ENCODE measurements at places on chromosomes 2 and 18. TPM values are rescaled to one million over a fixed set of nuclear protein-coding genes. Genes with fewer than 3 reads are reported as not detected.

CTLA4 gene
- polyA plus RNA-seq = not detected

CACNB4 gene
- 0.82 TPM for polyA plus RNA-seq

ERMN gene
- polyA plus RNA-seq = not detected

- DNase-seq = no peak
- H3K4me3 ChIP-seq = no peak overlapping the region
- no peaks in the 10 kb centered on the region for H3K27me3 ChIP-seq
- H3K36me3 ChIP-seq = no peaks in the 10 kb centered on the region
- no peak overlapping the region for H3K27ac ChIP-seq
Measured at GRCh38 chr2:29950481-29950880, 29.1 kb upstream of the ALK start.

DNA sequence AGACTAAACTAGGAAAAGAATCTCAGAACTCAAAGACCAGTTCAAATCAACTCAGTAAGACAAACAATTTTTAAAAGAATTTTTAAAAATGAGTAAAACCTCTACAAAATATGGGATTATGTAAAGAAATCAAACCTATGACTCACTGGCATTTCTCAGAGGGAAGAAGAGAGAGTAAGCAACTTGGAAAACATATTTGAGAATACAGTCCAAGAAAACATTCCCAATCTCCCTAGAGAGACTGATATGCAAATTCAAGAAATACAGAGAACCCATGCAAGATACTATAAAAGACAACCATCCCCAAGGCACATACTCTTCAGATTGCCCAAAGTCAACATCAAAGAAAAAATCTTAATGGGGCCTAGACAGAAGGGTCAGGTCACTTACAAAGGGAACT, 162.7 kb downstream of the WDPCP start:
- H3K27me3 ChIP-seq = no peaks in the 10 kb centered on the region
- no peak overlapping the region for H3K27ac ChIP-seq
- DNase-seq = no peak
- no peaks in the 10 kb centered on the region for H3K36me3 ChIP-seq
- no peak overlapping the region for H3K4me3 ChIP-seq
- no peaks in the 10 kb centered on the region for H3K4me1 ChIP-seq

- no peak overlapping the region for H3K4me3 ChIP-seq
- H3K4me1 ChIP-seq = peaks cover 24% of the 10 kb centered on the region
- H3K27me3 ChIP-seq = no peaks in the 10 kb centered on the region
- DNase-seq = no peak
- no peaks in the 10 kb centered on the region for H3K36me3 ChIP-seq
Measured at GRCh38 chr18:3649135-3649632, 199.2 kb downstream of the TGIF1 start.

GRCh38 chr2:113976277-113976928, 86.5 kb downstream of the ACTR3 start:
- H3K4me3 ChIP-seq = no peak overlapping the region
- DNase-seq = no peak
- H3K36me3 ChIP-seq = peaks cover 14% of the 10 kb centered on the region
- peaks cover 17% of the 10 kb centered on the region for H3K4me1 ChIP-seq

DNA sequence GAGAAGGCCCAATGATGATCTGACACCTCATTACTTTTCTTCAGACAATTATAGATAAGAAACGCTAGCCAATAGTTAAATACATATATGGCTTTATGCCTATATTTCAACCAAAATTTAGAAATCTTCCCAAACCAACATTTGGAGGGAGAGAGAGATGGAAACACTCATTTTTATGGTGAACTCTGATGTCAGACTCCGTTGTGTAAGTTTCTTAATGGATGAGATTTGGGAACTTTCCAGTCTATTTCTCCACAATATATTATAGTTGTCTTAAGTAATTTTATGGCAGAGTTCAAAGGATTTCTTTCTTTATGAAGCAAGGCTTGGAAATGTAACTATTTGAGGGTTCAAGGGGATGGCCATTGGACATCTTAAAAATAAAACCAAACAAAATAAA, 407.0 kb downstream of the DCC start:
- H3K4me1 ChIP-seq = no peaks in the 10 kb centered on the region
- H3K4me3 ChIP-seq = no peak overlapping the region
- no peak for DNase-seq
- H3K27ac ChIP-seq = no peak overlapping the region
- H3K27me3 ChIP-seq = no peaks in the 10 kb centered on the region
- no peaks in the 10 kb centered on the region for H3K36me3 ChIP-seq

DNA sequence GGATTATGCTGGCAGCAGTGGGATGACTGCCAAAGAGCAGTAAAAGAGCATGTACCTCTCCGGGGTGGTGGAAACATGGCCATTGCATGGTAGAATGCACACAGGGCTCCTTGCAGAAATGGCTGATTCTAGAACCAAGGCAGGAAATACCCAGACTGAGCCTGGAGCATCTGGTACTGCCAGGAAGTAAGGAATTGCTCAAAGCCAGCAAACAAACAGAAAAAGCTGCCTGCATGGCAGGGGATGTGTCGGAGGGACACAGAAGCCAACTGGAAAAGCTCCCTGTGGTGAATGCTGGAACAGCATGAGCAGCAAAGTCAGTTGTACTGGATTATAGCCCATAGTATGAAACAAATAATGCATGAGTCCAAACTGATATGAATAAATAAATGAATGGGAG, 78.0 kb upstream of the NFATC1 start:
- H3K4me1 ChIP-seq = no peaks in the 10 kb centered on the region
- no peak for DNase-seq
- H3K36me3 ChIP-seq = no peaks in the 10 kb centered on the region
- H3K27me3 ChIP-seq = no peaks in the 10 kb centered on the region
- H3K27ac ChIP-seq = no peak overlapping the region

DNA sequence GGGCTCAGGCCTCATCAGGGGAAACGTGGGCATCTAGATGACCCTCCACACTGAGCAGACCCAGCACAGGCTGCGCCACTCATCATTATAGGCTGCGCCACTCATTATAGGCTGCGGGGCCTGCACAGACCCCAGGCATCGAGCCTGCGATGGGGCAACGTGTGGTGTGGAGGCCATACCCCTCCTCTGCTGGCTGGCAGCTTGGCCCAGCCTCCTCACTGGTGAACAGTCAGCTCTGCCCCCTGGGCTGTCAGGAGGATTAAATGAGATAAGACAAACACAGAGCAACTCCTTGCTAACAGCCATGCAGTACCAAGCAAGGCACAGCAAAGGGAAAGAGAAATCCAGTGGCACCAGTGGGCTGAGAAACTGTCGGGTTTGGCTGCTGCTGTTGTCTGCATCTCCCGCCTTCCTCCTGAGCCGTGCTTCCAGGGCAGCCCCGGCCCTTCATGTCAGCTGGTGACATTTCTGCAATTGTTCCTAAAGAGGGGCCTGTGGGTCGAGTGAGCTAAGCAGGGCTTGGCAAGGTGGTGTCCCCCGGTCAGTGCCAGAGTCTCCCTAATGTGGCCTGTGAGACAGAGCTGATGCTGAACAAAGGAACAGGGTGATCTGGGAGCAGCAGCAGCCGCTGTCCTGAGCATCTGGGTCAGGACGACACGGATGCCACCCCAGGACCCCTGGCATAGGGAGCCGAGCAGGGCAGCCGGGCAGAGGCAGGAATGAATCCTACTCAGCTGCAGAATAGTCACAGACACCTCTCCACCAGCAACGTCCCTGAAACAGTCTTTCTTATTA, 48.7 kb downstream of the RRM2 start:
- H3K36me3 ChIP-seq = no peaks in the 10 kb centered on the region
- no peaks in the 10 kb centered on the region for H3K4me1 ChIP-seq
- no peaks in the 10 kb centered on the region for H3K27me3 ChIP-seq
- H3K27ac ChIP-seq = no peak overlapping the region

DNA sequence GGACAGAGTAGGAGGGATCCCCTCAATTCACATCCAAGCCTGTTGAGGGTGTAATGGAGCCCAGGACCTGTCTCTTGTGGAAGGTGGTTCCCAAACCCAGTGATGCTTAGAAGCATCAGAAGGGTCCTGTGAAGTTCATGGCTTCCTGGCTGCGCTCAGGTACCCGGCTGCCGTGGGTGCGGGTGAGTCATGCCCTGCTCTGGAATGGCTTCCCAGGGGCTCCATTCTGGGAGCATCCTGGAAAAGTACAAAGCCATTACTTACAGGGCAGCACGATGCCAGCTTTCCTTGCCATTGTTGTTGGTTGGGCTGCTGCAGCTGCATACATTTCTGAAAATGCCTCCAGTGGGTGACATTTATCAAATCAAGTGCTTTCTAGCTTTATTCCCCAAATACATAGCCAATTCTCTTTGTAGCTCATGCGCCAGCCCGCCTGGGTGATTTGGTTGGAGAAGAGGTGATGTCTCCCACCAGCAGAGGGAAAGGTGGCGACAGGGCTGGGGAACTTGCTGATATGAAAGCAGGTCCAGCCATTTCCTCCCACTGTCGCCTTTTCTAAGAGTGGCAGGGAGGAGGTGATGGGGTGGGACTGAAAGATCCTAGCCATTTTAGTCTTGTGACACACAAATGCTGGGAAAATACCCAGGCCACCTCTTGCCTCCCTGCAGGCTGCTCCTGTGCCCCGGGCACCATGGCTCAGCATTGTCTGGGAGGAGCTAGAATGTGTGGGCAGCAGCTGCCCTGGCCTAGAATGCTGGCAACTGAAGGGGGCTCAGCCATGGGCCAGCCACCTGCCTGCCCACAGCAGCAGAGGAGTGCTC, 65.9 kb upstream of the HPCAL1 start:
- H3K27ac ChIP-seq = no peak overlapping the region
- no peak for DNase-seq
- H3K4me1 ChIP-seq = no peaks in the 10 kb centered on the region
- no peak overlapping the region for H3K4me3 ChIP-seq
- peaks cover 26% of the 10 kb centered on the region for H3K27me3 ChIP-seq
- no peaks in the 10 kb centered on the region for H3K36me3 ChIP-seq

GRCh38 chr2:9665898-9666297, 35.1 kb upstream of the YWHAQ start:
- H3K4me1 ChIP-seq = no peaks in the 10 kb centered on the region
- no peaks in the 10 kb centered on the region for H3K36me3 ChIP-seq
- no peak overlapping the region for H3K27ac ChIP-seq
- no peak overlapping the region for H3K4me3 ChIP-seq
- DNase-seq = no peak
- peaks cover 4% of the 10 kb centered on the region for H3K27me3 ChIP-seq

DNA sequence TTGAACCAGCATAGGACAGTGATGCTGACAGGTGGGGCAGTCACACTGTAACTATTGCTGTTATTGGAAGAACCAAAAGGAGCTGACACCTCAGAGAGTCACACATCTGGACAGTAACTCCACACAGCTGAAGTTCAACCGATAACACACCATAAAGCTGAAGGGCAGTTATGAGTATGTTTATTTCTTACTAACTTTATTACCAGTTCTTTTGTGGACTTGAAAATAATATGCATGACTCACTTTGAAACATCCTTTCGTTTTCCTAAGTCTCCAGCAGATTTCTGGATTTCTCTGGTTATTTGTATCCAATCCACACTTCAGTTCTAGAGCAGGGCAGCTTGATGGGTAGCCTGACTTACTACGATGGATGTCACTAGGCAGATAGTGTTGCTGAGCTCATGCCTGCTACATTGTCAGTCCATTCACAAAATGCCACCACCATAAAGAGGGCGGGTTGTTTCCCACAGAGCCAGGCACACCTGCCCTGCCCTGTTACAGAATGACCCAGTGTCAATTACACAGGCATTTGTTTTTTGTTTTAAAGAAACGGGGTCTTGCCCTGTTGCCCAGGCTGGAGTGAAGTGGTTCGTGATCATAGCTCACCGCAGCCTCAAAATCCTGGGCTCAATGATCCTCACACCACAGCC, 8.4 kb upstream of the AGBL5 start:
- no peaks in the 10 kb centered on the region for H3K4me1 ChIP-seq
- DNase-seq = no peak
- peaks cover 29% of the 10 kb centered on the region for H3K36me3 ChIP-seq
- no peaks in the 10 kb centered on the region for H3K27me3 ChIP-seq
- no peak overlapping the region for H3K27ac ChIP-seq
- H3K4me3 ChIP-seq = no peak overlapping the region

DNA sequence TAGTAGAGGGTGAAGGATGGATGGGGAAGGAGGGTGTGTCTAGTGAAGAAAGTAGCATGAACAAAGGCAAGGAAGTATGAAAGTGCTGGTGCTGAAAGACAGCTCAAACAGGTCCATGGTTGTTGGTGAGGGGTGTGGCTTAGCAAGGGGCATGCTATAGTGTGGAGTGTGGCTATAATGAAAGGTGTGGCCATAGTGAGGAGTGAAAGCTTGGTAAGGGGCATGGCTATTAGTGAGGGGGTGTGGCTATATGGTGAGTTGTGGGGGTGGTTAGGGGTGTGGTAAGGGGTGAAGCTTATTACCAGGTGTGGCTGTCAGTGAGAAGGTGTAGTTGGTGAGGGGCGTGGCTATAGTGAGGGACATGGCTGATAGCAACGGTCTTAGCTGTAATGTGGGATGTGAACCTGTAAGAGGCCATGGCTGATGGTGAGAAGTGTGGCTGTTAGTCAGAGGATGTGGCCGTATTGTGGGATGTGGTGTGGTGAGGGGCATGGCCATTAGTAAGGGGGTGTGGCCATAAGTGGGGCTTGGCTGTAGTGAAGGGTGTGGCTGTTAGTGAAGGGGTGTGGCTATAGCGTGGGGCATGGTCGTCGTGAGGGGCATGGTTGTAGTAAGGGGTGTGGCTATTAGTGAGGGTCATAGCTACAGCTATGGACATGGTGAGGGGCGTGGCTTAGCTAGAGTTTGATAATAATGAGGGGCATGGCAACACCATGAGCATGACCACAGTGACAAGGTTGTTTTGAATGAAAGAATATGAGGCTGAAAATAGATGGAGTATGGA, 549.6 kb downstream of the FBXO15 start:
- no peak overlapping the region for H3K27ac ChIP-seq
- no peaks in the 10 kb centered on the region for H3K36me3 ChIP-seq
- H3K4me1 ChIP-seq = no peaks in the 10 kb centered on the region
- no peaks in the 10 kb centered on the region for H3K27me3 ChIP-seq
- DNase-seq = no peak

DNA sequence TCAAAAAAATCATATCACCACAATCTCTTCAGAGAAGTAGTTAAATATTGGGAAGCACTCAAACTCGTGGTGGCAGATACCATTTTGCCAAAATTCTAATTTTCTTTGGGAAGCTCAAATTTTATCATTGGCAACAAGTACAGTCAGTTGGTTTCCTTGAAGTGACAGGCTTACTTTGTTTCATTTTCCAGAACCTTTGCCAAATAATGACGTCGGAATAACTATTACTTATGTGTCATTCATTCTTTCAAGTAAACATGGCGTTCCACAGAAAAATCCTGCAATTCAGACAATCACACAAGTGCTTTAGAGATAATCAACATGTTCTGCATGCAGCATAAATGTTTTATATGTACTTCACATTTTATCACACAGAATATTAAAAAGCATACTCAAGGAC, 5.4 kb downstream of the TTLL4 start:
- no peak for DNase-seq
- H3K36me3 ChIP-seq = peaks cover 13% of the 10 kb centered on the region
- no peak overlapping the region for H3K4me3 ChIP-seq
- H3K4me1 ChIP-seq = peaks cover 27% of the 10 kb centered on the region

- H3K27me3 ChIP-seq = no peaks in the 10 kb centered on the region
- no peaks in the 10 kb centered on the region for H3K36me3 ChIP-seq
- DNase-seq = no peak
Measured at GRCh38 chr2:2520401-2520811, 189.3 kb upstream of the MYT1L start.

Data from keratinocyte (primary cell).